ENCODE measurements at places on chromosomes 5 and 9. TPM values are rescaled to one million over a fixed set of nuclear protein-coding genes. Genes with fewer than 3 reads are reported as not detected.
A peak's percentile ranks its signal among the peaks of the same experiment; 100 is the strongest.

AGXT2 gene
- not detected for total RNA-seq

TXNDC8 gene
- not detected for total RNA-seq

GRCh38 chr9:129570450-129571297 is 50.2 kb downstream of the C9orf50 start:
- DNase-seq: peak; percentile 62
- H3K27ac ChIP-seq: no peak overlapping the region
- no peaks in the 10 kb centered on the region for H3K27me3 ChIP-seq
- H3K36me3 ChIP-seq: peaks cover 6% of the 10 kb centered on the region

DNA sequence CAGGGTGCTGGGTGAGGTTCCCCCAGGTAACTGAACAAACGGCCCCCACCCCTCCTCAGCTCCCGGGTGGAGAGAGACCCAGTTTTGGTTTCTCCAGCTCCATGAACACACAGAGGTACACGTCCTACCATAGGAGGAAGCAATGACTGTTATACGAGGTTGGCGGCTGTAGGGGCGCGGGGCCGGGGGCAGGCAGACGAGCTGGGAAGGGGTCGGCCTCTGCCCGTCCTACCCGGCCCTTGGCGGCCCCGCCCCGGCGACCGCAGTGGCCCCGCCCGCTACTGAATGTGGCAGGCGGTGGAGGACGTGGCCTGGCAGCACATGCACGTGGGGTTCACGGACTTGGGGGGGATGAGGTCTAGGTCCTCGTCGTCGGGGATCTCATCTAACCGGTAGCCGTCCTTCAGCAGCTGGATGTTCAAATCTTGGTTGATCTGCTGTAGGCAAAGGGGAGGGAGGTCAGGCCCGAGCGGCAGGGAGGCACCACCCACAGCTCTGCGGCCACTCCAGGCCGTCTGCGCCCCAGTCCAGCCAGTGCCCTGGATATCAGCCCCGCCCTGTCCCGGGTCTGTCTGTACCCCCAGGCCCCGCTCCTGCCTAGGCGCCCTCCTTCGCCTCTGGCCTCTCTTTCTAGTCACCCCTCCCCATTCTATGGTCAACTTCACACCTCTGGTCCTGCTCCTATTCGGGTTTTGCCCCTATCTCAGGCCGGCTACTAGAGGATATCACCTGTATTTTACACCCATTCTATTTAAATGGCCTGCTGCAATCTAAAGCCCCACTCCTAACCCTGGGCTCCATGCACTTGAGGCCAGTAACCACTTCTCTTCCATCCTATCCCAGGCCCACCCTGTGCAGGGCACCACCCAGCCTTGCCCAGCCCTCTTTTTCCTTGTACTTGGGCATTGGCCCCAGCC is 24.2 kb upstream of the MYORG start:
- no peaks in the 10 kb centered on the region for H3K27me3 ChIP-seq
- no peak overlapping the region for H3K4me3 ChIP-seq
- H3K4me1 ChIP-seq: no peaks in the 10 kb centered on the region
- DNase-seq: no peak
- H3K36me3 ChIP-seq: no peaks in the 10 kb centered on the region

DNA sequence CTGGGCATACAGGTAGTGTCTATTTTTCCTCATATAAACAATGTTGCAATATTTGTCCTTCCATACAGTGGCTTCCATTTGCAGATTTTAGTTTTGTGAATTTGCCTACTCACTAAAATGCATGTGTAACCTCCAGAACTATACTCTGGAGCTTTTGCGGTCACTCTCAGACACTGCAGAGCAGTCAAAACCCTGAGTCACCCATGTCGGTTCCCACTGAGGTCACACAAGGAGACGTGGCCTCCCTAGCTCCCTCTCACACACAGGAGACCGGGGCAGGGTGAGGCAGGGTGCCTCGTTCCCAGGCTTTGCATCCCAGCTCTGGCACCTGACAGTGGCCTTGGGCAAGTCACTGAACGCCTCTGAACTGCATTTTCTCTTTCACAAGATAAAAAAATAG is 55.5 kb upstream of the ZNF354A start:
- no peak for DNase-seq
- H3K4me1 ChIP-seq: no peaks in the 10 kb centered on the region
- H3K36me3 ChIP-seq: peaks cover 4% of the 10 kb centered on the region
- H3K27ac ChIP-seq: no peak overlapping the region
- no peaks in the 10 kb centered on the region for H3K27me3 ChIP-seq
- H3K4me3 ChIP-seq: no peak overlapping the region

- H3K4me1 ChIP-seq: no peaks in the 10 kb centered on the region
- no peaks in the 10 kb centered on the region for H3K27me3 ChIP-seq
- H3K36me3 ChIP-seq: no peaks in the 10 kb centered on the region
- no peak overlapping the region for H3K4me3 ChIP-seq
These were observed 108.6 kb downstream of the ACER2 start for GRCh38 chr9:19517202-19517942.

- H3K4me3 ChIP-seq: no peak overlapping the region
- H3K36me3 ChIP-seq: peaks cover 9% of the 10 kb centered on the region
- DNase-seq: no peak
- peaks cover 8% of the 10 kb centered on the region for H3K4me1 ChIP-seq
- no peak overlapping the region for H3K27ac ChIP-seq
These were observed 131.8 kb downstream of the ADAMTSL1 start for GRCh38 chr9:18605766-18606180.

DNA sequence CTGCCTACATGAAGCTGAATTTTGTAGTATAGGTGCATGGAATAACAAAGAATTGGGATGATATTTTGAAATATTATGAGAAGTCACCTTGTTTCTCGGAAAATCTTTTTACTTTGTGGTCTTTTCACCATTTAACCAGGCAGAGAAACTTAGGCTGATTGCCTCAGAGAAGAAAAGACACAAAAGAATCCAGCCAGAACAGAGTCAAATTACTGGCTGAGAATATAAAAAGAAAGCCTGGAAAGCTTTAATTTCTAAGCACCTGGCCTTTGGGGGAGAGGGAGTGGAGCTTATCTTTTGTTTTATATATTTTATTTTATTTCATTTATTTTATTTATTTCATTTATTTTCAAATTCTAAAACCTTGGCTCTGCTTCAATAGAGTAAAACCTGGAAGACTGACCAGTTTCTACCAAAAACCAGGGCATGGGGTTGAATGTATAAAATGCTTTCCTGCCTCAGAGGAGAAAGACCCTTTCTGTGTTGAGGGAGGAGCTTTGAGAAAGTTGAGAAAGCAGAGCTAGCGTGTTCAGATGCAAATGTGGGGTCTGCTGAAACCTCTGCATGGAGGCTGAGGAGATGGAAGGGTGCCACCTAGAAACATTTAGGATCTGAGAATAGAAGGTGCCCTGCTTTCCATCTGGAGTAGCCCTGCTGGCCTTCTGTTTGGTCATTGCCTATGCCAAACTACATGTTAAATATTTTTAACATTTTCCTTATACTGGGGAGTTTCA is 81.6 kb downstream of the NREP start:
- H3K36me3 ChIP-seq: no peaks in the 10 kb centered on the region
- H3K4me1 ChIP-seq: peaks cover 2% of the 10 kb centered on the region
- DNase-seq: no peak
- no peak overlapping the region for H3K27ac ChIP-seq
- no peaks in the 10 kb centered on the region for H3K27me3 ChIP-seq

GRCh38 chr5:78377718-78378105 is 17.3 kb downstream of the SCAMP1 start:
- DNase-seq: no peak
- no peak overlapping the region for H3K27ac ChIP-seq
- H3K27me3 ChIP-seq: no peaks in the 10 kb centered on the region

DNA sequence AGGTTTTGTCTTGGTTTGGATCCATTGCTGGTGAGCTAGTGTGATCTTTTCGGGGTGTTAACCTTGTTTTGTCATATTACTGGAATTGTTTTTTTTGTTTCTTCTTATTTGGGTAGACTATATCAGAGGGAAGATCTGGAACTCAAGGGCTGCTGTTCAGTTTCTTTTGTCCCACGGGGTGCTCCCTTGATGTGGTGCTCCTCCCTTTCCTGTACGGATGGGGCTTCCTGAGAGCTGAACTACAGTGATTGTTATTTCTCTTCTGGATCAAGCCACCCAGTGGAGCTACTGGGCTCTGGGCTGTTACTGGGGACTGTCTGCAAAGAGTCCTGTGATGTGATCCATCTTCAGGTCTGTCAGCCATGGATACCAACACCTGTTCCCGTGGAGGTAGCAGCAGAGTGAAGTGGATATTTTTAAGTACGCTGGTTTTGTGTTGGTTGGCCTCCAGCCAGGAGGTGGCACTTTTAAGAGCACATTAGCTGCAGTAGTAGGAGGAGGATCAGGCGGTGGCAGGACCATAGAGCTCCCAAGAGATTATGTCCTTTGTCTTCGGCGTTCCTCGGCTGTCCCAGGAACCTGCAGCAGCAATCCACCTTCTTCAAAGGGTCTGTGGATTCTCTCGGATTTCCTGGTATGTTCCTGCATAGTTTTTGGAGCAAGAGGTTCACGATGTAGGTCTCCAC is 27.2 kb downstream of the SCAMP1 start:
- no peaks in the 10 kb centered on the region for H3K27me3 ChIP-seq
- H3K4me3 ChIP-seq: no peak overlapping the region
- H3K4me1 ChIP-seq: no peaks in the 10 kb centered on the region
- H3K36me3 ChIP-seq: peaks cover 32% of the 10 kb centered on the region
- H3K27ac ChIP-seq: no peak overlapping the region

DNA sequence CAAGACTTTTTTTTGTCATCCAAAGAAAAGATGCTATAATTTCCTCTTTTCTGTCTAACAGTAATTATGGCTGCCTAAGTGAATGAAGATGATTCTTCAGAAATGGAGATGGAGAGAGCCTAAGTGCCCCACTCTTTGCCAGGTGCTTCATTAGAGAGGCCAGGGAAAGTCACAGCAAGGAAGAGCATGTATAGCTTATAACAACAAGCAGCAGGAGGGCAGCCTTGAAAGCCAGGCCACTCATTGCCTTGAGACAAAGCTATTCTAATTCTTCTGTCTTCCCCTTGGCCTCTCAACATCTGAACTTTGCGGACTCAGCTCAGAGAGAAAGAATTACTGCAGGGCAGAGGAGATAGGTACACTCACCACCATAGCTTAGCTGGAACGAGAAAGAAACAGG is 112.0 kb upstream of the ZNF366 start:
- H3K27ac ChIP-seq: no peak overlapping the region
- no peak overlapping the region for H3K4me3 ChIP-seq
- no peaks in the 10 kb centered on the region for H3K36me3 ChIP-seq
- peaks cover 3% of the 10 kb centered on the region for H3K4me1 ChIP-seq
- peak; percentile 44 for DNase-seq

DNA sequence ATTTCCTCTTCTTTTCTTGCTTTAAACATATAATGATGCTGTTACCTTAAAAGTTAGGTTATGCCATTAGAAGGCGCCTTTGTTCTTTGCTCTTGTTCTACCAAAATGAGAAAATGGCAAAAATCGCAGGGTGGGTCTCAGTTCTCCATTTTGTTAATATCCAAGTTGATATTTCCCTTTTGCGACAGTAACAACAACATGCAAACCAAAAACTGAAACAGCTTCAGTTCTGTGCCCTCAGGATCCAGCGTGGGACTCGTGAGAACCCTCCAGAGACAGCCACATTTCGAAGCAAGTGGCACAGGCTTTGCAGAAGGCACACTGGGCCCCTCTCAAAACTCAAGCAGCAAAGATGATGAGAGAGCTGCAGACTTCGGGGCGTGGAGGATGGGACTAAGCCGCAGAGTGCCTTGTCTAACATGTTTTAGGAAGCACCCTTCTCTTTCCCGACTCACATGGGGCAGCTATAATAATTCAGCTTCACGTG is 33.0 kb upstream of the LCP2 start:
- no peaks in the 10 kb centered on the region for H3K36me3 ChIP-seq
- no peaks in the 10 kb centered on the region for H3K27me3 ChIP-seq
- H3K4me1 ChIP-seq: peaks cover 12% of the 10 kb centered on the region

DNA sequence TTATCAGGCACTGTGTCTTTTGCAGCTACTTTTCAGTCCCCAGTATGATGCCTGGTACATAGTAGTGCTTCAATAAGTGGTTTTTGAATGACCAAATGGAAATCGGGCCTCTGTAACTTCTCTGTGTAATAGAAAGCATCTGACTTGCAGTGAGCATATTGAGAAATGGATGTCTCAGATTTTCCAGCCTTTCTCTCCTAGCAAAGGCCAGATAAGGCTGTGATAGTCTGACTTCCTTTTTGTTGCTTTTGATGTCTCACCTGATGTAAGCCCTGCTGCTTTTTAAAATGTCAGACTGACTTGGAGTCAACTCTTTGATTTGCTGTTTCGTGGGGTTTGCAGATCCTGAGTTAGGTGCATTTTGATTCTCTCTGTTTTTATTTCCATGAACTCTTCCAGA is 590.0 kb upstream of the ZNF608 start:
- no peak overlapping the region for H3K27ac ChIP-seq
- no peaks in the 10 kb centered on the region for H3K27me3 ChIP-seq
- no peak for DNase-seq
- H3K4me1 ChIP-seq: peaks cover 7% of the 10 kb centered on the region
- no peaks in the 10 kb centered on the region for H3K36me3 ChIP-seq

DNA sequence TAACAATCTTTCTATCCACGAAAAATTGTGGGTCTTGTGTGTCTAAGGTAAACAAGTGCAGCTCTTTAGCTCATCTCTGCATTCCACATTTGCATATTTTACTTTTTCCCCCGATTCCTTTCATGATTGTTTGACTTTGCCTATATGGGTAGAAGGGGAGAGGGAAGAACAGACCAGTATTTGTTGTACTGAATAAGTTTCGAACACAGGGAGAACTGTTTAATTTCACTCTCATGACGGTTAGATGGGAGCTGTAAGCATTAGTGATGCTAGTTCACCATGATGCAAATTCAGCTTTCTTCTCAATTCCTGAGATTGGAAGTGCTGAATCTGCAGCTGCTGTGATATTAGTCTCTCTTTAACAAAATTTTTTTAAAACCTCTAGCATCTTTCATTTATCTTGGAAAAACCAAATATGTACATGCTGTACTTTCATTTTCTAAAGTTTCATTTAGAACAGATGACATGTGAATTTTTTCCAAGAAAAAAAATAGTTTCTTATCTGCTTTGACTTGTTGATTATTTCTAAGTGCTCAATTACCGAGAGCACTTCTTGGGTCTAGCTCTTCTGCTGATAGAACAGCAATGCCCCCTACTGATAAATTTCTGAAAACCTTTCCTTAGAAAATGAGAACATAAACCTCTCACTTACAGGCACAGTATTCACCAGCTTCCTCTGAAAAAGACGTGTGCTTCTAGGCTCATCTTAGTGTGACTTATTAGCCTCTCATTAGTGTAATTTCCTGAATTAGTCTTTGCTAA is 149.5 kb downstream of the BAAT start:
- H3K4me3 ChIP-seq: no peak overlapping the region
- H3K36me3 ChIP-seq: peaks cover 10% of the 10 kb centered on the region
- H3K4me1 ChIP-seq: peaks cover 3% of the 10 kb centered on the region
- no peaks in the 10 kb centered on the region for H3K27me3 ChIP-seq

DNA sequence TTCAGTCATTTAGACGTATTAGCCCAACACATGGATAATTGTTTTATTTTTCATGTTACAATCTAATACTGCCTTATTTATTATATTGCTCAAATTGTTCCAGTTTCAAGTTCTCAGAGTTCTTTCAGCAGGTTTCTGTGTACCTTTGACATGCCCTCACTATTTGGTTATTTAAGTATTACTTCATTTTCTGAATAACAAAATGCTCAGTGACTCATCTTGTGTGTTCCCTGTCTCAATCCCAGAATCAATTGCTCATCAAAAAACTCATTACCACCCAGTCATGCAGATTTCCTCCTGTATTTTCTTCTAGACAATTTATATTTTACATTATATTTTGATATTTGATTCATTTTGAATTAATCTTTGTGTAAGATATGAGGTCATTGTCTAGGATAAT is 562.6 kb downstream of the ANXA1 start:
- H3K27ac ChIP-seq: no peak overlapping the region
- no peaks in the 10 kb centered on the region for H3K27me3 ChIP-seq
- DNase-seq: no peak
- no peaks in the 10 kb centered on the region for H3K4me1 ChIP-seq
- H3K36me3 ChIP-seq: no peaks in the 10 kb centered on the region

GRCh38 chr5:62348723-62349481 is 42.9 kb downstream of the KIF2A start:
- H3K4me1 ChIP-seq: no peaks in the 10 kb centered on the region
- H3K36me3 ChIP-seq: peaks cover 11% of the 10 kb centered on the region
- H3K27ac ChIP-seq: no peak overlapping the region
- DNase-seq: no peak
- H3K27me3 ChIP-seq: no peaks in the 10 kb centered on the region
